T47D (cell line): ENCODE measurements at places on chromosomes 2 and 18.

GRCh38 chr18:408367-408766 lies 92.1 kb downstream of the COLEC12 start:
- DNase-seq = no peak

- DNase-seq = no peak
Observed at GRCh38 chr2:145909175-145909755, 1389.3 kb upstream of the ZEB2 start.

- no peak for DNase-seq
Observed at GRCh38 chr2:86232910-86233309, 33.7 kb downstream of the MRPL35 start.

GRCh38 chr2:46380038-46380940 lies 83.1 kb downstream of the EPAS1 start:
- DNase-seq = no peak

DNA sequence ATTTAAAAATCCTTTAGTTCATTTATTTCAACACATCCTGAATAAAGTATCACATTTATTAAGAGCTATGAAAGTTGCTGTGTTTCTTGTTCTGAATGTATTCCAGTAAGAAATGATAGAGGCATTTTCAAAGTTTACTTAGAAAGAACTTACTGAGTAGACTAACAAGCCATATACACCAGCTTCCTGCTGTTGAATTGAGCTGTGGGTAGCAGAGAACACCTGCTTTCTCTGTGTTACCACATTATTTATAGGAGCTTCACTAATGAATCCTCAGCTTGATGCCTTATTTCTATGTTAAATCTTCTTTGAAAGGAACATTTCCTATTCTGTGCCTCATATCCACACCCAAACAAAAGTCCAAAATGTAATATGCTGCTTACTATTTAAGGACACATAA lies 115.4 kb downstream of the CCDC141 start:
- no peak for DNase-seq

DNA sequence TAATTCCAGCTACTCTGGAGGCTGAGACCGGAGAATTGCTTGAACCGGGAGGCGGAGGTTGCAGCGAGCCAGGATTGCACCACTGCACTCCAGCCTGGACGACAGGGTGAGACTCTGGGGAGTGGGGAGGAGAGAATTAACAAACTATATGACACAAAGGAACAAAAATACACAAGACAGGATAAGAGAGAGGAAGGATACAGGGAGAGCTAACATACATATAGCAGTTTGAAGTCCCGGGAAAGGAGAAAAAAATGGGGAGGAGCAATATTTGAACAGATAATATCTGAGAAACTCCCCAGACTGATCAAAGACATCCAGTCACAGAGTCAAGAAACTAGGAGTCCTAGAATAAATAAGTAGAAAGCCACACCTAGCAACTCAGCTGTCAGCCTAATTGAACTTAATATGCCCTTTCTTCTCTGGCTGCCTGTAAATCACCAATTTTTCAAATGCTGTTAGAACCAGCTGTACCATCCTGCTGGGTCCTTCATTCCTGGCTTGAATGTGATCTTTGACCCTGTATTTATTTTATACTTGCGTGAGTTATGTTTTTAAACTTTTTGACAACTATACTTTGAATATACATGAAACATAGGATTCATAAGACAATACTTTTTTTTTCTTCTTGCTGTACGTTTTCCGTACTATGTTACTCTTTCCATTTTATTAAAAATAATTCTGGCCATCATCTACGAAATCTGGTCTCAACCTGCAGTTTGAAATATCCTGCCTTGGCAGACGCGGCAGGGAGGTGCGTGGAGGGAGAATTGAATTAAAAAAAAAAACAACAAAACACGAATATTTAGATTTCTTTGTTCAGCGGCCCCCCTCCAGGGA lies 876 bp upstream of the CYP27A1 start:
- no peak for DNase-seq

DNA sequence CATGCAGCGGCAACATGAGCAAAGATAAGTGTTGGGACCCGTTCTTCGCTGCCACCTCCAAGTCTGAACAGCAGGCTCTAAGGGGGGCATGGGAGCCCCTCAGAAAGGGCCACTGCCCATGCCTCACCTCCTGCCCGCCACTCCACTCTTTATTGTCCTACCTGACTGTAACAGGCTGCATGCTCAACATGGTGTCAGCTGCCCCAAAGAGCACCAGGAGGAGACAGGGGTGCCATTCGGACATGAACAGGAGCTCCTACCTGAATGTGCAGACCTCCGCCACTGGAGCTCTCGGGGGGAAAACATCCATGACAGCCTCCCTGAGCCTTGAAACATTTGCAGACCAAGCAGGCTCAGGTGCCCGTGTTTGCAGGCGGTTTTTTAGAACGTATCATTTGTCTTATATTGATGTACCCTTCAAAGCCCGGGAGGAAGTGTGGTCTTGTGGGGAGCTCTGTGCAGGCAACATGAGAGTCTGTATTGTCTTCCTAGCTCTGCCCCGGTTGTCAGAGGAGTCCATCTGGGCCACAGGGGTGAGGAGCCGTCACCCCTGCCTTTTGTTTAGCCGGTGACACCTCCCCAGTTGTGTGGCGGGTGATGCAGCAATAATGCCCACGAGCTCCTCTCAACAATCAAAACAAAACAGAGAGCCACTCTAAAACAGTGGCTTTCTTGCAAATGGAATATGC lies 35.1 kb upstream of the CD8A start:
- no peak for DNase-seq
